ENCODE measurements at places on chromosomes 11 and 22. TPM values are rescaled to one million over a fixed set of nuclear protein-coding genes. Genes with fewer than 3 reads are reported as not detected.

- no peak for DNase-seq
Observed at GRCh38 chr22:43447380-43447779, 35.6 kb downstream of the MPPED1 start.

DNA sequence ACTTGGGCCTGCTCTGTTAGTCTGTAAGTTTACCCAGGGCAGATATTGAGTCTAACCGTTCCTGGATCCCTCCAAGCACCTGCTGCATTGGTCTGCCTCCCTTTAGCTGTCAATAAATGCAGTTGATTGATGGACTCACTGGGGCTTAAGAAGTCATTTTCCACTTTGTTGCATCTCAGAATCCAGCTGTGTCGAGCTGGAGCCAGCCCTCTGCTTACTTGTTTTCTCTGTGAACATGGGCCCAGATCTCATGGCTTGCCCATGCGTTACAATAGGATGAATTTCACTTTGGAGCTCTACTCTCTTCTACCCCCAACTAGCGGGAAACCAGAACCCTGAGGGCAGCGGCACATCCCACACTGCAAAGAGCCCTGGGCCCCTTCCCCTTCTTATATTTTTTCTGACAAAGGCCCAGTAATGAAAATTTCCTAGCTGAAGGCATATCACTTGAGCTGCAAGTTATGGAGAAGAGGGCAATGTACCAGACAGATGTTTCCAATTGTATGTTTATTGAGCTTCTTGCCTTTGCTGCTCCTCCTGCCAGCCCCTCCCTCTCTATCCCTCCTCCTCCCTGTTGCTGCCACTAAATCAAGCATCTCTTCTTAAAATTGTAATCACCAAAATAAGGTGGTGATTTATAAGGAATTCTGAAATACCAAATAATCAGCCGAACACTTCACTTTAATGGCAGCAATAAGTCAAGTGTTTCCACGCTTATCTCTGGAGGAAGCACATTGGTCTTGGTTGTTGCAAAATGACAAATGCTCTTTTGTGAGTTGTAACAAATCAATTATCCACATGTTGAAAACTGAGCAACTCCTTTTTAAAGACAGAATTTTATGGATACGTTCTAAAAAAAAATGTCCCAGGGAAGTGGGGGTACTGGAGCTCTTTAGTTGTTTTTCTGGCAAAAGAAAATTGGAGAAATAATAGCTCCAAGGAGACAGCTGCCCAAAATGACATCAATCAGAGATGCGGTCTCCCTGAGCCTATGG is 212.3 kb upstream of the ZBED5 start:
- peak; percentile 39 for DNase-seq

DNA sequence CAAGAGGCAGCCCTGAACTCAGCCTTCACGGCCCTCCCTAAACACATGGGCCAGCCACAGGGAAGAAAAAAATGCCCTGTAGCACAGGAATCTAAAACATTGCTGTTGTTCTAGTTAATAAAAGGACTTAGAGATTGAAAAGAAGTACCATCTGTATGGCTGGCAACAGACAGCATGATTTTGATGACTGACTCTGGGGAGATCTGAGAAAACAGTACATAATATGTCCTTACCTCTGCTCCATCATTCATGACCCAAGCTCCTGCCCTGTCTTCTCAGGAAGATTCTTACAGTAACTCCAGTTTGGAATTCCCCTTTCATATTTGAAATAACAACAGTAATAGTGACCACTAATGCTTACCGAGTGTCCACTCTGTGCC is 244.2 kb downstream of the ETS1 start:
- DNase-seq, result no peak

GRCh38 chr11:69380921-69381581 is 87.1 kb downstream of the MYEOV start:
- no peak for DNase-seq

GRCh38 chr22:24007253-24008021 is 2.2 kb upstream of the GSTT4 start:
- DNase-seq, result no peak

- no peak for DNase-seq
Observed at GRCh38 chr11:76248210-76248609, 41.9 kb upstream of the WNT11 start.

- no peak for DNase-seq
Observed at GRCh38 chr11:76462317-76462716, 17.5 kb downstream of the EMSY start.

Gene OR2D2
- not detected for polyA plus RNA-seq

DNA sequence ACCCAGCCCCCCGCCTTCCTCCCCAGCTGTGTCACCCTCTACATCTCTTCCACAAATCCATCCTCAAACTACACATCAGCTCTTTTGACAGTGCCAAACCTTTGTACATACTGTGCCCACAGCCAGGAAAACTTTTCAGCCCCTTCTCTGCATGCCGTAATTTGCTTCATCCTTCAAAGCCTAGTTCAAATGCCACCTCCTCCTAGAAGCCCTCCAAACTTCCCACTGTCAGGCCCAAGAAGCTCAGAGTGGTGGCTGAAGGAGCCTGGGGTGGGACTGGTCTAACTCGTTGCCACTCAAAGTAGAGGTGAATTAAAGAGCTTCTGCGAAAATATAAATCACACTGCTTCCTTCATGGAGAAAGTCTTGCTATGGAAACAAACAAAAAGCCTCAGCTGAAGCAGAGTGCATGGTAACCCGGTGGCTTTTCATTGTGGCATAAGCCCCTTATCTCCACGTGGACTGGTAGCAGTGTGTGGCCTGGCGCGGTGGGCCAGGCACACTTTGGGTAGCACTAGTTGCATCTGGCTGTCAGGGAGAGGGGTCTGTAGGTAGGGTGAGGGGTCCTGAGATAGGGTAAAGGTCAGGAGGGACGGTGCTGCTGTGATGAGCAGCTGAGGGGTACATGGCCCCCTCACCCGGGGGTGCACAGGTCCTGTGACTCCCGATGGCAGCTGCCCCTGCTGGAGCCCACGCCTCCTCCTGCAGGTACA is 76.9 kb downstream of the MYO7A start:
- no peak for DNase-seq

DNA sequence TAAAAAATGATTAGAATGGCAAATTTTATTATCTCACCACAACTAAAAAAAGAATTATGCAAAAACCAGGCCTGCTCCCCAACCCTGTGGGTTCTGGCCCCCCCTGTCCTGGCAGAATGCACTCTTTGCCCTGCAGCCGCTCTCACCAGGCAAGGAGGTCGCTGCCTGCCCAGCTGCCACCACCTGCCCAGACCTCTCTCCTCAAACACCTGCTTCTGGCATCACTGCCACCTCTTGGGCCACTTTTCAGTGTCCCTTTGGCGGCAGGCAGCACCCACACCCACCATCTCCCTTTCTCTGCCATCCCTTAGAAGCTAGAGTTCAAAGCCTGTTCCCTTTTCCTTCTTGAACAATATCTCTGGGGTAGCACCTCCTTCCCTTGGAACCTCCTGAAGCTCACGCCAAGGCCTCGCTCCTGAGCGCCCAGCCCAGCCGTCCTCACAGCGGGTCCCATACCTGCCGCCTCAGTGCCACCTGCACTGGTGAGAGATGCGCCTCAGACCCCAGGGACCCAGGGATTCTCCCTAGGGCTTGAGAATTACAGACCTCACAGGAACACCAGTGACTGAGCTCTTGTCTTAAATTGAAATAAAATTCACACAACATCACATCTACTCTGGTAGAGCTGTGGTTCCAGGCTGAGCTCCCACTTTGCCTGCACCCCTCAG is 44.6 kb downstream of the SGSM3 start:
- DNase-seq, result no peak

Gene ABCG4
- polyA plus RNA-seq, result 1.1 TPM

Gene RIBC2
- 8.6 TPM for polyA plus RNA-seq

Gene CECR2
- 21.8 TPM for polyA plus RNA-seq

DNA sequence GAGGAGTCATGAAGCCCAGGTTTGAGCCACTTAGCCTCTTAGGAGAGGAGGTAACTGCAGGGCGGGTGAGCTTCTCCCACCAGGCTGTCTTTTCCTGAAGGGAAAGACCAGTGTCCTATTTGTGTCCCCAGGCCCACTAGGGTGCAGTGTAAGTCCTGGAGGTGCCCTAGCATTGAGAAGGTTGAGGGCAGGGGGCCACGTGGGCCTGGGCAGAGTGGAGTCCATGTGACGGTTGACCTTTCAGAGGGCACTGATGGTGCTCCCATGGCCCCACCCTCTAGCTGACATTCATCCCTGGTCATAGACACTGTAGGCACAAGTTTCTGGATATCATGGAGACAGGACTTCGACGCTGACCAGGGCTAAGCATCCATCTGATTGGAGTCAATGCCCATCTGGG is 44.1 kb upstream of the TP53I11 start:
- DNase-seq, result no peak

DNA sequence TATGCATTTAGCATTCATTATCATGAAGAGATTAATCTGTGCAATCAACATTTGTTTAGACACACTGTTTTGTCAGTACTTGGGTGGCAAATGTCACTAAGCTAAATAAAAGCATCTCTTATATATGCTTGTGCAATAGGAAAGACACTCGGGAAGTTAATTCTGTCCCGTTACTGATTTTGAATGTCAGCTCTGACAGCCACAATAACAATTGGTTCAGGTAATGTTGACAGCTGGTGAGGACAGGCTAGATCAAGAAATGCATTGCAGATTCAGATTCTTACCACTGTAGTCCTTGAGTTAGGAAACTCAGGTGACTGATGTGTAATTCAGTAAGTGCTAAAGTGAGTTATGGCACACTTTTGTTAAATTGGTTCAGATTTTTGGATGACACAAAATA is 523.8 kb upstream of the FAT3 start:
- DNase-seq, result no peak

DNA sequence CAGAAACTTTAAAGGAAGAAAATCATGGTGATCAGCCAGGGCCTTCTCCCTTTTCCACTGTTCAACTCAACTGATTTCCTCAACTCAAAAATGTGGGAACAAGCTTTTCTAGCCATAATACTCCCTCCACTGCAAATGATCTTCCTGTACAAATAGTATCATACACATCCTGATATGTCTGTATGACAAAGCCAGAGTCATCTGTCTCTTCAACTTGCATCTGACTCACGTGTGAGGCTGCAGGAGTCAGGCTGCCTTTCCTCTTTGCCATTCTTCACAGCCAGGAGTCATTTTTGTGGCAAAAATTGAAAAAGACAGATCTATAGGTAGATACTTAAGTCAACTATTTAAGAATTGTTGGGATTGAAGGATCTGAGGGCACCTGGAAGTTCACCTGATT is 13.3 kb downstream of the PATZ1 start:
- no peak for DNase-seq

- DNase-seq, result no peak
Observed at GRCh38 chr22:24390576-24390975, 36.8 kb upstream of the ADORA2A start.

DNA sequence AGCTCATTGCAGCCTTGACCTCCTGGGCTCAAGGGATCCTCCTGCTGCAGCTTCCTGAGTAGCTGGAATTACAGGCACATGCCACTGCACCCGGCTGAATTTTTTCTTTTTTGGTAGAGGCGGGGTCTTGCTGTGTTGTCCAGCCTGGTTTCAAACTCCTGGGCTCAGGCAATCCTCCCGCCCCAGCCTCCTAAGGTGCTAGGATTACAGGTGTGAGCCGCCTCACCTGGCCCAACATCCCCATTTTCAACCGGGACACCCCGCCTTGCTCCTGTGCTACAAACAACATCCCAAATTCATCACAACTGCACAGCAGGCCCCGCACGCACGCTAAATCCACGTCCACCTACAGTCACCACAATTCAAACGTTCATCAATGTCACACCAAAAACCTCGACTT is 61.0 kb downstream of the ARFGAP3 start:
- DNase-seq, result no peak

Gene APOBEC3B
- 7.1 TPM for polyA plus RNA-seq

DNA sequence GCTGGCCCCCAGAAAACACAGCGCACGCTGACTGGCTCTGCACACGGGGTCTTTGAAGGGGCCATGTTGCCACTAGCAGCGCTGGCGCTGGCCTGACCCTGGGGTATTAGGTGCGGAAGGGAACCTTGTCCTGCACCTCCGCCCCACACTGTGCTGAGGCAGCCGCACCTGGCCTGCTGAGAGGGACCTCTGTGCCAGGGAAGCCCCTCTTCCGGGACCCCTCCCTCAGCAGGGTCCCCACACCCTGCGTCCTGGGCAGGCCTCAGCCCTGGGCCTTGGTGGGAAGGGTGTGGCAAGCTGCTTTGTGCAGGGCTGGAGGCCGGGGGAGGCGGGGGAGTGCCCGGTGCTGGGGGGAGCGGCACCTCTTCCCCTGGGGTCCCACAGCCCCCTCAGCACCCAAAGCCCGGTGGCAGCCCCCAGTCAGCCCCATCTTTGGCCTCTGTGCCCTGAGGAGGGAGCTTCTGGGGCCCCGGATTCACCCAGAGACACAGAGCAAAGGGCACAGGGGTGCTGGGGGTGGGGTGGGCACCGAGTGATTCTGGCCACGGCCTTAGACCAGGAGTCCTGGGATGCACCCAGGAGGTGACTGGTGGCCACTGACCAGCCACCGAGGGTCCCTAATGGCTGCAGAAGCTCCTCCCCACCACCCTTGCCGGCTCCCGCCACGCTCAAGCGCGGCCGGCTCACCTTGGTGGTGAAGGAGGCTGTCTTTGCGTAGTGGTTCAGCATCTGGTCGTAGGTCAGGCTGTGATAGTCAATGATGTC is 11.4 kb downstream of the TTLL8 start:
- DNase-seq, result no peak

DNA sequence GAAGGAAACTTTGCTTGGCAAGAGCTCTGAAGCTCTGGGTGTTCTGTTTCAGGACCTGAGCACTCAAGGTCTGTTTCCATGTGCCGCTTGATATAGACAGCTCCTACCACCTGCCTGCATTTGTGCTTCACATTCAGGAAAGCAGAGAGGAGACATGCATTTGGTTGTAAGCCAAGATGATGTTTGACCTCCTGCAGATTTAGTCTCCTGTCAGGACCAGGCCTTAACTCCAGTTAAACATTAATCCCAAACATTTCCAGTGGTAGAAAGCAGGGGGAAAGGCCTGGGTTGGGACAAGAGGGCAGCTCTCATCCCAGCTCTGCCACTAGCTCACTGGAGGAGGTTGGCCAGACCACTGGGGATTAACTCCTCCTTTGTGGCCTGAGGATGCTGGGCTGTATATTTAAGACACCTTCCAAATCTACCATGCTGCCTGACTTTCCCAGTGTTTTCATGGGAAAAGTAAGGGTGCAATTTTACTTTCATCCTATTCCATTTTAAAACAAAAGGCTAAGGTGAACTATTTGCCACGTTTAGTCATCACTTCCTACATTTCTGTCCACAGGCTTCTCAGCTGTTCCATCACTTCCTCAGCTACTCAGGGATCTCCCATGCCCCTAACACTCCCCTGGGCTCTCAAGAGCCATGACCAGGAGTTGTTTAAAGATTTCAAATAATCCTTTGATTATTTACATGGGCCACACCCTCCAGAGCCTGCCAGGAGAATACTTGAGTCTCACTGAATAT is 80.9 kb downstream of the INSC start:
- DNase-seq, result no peak

GRCh38 chr11:8745431-8746253 is 63.0 kb downstream of the RPL27A start:
- no peak for DNase-seq

Gene ACTN3
- polyA plus RNA-seq, result 0.31 TPM

Gene HBE1
- 3.6 TPM for polyA plus RNA-seq

Gene SLC22A12
- 3.6 TPM for polyA plus RNA-seq

Gene BRSK2
- 0.60 TPM for polyA plus RNA-seq

Gene TMEM86A
- 9.2 TPM for polyA plus RNA-seq

All from left renal cortex interstitium (tissue), 4 donors.